GM23248 (cell line): ENCODE measurements at places on chromosomes 7 and 10. TPM values are rescaled to one million over a fixed set of nuclear protein-coding genes. Genes with fewer than 3 reads are reported as not detected.

The DDC gene
- total RNA-seq, result not detected in 2 replicates

The BPGM gene
- total RNA-seq, result 33.3 and 37.4 TPM in 2 replicates

The TCAF2 gene
- total RNA-seq, result 3.4 and 5.9 TPM in 2 replicates

The CCL26 gene
- total RNA-seq, result not detected in 2 replicates

The GNG11 gene
- 22.5 and 25.9 TPM in 2 replicates for total RNA-seq

The BNIP3 gene
- total RNA-seq, result 283 and 423 TPM in 2 replicates

The CFAP58 gene
- under 0.01 and 0.22 TPM in 2 replicates for total RNA-seq

- DNase-seq, result no peak
These were observed 3.4 kb upstream of the MLLT10 start for GRCh38 chr10:21530641-21531040.

GRCh38 chr10:33334805-33335550 is 511 bp upstream of the NRP1 start:
- DNase-seq, result peak; percentile 93

DNA sequence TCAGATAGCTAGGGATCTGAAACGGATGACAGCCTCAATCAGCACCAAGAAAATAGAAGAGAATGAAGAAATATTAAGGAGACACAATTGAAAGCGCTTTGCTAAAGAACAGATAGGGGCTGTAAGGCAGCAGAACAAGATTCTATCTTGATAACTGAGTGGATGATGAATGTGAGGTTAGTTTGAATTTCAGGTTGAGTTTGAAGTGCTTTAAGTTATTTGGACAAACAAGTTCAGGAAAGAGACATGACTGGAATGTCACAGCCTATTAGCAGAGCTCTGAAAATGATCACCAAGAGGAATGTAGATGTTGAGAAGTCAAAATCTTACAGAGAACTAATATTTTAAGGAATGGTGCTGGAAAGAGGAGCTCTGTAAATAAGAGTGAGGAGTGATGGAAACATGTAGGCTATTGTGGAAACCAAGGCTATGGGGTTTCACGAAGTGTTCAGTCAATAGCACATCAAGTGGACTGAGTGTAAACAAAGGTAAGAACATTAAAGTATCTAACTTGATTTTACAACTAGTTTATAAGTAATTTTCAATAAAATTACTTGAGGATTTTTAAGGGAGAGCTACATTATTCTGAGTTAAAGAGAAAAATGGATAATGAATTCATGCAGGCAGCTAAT is 61.6 kb downstream of the MEST start:
- no peak for DNase-seq

- DNase-seq, result no peak
These were observed 80.2 kb upstream of the NEBL start for GRCh38 chr10:20977300-20977699.

DNA sequence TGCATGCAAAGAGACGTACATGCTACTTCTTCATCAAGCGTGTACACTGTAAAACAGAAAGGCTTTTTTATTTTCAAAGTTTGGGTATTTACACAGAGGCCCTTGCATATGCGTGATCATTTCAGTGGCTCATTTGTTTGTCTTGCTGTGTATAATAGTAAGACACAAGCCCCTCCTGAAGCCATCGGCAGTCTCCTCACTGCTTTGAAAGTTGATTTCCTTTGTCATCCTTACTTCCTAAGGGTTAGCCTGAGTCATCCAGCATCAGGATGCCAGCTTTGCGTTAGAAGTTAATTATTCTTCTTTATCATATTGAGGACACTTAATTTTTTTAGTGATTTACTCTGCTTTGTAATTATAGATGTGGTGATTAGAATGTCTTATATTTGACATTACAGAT is 72.5 kb upstream of the CTBP2 start:
- peak; percentile 51 for DNase-seq

DNA sequence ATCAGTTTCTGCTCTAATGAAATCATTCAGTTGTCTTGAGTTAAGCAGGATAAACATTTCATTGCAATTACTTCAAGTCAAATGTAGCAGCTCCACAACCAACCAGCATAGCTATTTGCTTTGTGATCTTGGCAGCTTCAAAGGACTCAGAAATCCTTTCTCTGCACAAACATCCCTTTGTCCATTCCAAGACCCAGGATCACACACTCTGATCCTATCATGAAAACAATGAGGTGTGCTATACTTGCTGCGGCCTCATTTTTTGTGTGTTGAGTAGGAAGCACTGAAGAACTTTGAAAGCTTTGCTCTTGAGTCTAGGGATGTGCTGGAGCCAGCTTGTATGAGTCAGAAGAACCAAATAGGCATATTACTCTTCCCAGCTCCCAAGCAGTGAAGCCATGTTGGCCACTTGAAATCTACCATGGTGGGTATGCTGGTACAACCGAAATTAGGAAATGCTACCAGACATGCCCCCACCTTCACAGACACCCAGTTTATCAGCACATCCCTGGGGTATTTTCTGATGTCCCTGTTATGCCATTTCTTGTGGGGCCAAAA is 199.4 kb upstream of the PRSS58 start:
- peak; percentile 50 for DNase-seq

DNA sequence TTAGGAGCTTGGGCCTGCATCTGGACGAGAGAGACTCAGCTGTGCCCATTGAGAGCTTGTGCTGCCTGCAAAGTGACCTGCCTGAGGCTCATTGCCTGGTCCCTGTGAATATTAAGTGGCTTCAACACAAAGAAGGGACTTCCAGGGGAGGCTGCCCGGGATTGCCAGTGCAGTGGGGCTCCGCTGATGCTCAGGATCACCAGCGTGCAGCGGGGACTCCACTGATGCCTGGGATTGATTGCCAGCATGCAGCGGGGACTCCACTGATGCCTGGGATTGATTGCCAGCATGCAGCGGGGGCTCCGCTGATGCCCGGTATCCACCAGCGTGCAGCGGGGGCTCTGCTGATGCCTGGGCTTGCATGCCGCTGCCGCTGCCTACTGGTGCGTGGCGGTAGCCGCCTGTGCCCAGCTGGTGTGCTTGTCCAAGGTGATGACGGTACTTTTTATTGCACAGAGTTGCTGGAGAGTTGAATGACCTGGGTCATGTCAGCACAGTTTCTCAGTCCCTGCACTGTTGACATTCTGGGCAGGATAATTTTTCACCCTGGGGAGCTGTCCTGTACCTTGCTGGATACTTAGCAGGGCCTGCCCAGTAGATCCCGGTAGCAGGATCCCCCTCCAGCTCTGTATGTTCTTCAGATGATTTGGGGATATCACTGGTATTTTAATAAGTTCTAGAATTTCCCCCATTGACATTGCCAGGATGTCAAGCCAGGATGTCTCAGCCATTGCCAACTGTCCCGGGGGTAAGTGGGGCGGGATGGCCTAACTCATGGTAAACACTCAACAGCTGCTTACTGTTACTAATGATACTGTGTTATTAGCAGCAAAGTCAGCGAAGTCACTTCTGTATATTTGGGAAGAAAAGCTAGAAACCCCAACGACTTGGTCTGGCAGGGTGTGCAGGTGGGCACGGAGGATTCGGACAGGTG is 13.0 kb downstream of the DOCK1 start:
- no peak for DNase-seq

DNA sequence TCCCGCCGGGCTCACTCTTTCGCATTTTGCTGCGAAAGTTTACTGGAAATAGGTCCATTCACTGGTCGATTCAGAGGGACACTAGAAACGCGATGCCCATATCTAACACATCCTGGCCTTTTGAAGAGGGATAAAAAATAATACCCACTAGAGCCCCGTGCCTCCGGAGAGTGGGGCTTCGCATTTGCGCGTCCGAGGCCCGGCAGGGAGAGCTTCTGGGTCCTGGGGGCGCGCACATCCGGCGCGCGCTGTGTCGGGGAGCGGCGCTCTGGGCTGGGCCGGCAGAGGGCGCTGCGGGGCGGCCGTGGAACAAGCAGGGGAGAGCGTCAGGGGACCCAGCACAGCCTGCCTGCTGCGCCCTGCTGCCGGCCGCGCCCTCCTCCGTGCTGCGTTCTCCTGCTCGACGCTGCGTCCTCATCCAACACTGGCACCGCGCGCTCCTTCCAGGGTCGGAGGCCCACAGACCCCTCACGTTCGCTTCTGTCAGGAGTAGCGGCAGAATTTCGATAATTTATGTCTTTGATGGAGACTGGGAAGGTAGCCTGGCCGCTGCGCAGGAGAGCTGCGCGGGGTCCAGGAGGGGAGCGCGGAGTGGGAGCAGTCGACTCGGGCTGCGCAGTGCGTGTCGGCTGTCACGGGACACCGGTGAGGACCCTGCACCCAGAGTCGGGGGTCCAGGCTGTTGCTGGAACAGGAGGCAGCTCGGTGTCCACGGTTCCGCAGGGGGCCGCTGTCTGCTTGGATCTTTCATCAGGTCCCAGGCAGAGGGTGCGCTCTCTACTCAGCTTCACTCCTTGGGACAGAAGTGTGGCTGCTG is 41.5 kb upstream of the ZNF32 start:
- DNase-seq, result peak; percentile 89

DNA sequence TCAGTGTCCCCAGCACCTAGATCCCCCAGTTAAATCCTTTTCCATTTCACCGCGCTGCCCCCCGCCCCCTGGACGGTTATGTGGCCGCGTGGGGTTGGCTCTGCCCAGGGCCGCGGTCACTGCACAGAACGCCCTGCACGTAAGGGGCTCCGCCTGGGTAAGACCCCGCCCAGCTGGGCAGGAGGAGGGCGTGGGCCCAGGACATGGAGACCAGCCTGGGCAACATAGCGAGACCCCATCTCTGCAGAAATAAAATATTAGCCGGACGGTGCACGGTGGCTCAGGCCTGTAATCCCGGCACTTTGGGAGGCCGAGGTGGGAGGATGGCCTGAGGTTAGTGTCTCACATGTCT is 650 bp upstream of the ZFAND2A start:
- peak; percentile 64 for DNase-seq

DNA sequence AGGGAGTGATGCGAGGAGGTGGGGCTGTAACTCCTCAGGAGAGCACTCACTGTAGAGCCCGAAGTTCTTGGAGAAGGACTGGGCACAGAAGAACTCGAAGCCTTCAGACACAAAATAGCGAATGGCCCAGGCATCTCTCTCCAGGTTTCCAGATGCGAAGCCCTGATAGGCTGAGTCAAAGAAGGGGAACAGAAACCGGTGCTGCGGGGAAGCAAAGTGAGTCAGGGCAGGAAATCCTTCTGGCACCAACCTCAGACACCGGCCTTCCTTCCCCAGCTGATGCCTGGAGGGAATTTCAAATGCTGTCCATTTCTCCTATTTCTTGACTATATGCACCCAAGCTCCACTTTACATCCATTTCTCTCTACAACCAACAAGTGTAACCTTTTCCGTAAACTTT is 26.8 kb downstream of the GOT1 start:
- DNase-seq, result no peak

GRCh38 chr7:37089972-37090371 is 358.7 kb downstream of the ELMO1 start:
- DNase-seq, result no peak

GRCh38 chr7:22672846-22673680 is 53.9 kb upstream of the IL6 start:
- DNase-seq, result no peak

- DNase-seq, result no peak
These were observed 96.9 kb upstream of the ZNF438 start for GRCh38 chr10:31128536-31128935.

DNA sequence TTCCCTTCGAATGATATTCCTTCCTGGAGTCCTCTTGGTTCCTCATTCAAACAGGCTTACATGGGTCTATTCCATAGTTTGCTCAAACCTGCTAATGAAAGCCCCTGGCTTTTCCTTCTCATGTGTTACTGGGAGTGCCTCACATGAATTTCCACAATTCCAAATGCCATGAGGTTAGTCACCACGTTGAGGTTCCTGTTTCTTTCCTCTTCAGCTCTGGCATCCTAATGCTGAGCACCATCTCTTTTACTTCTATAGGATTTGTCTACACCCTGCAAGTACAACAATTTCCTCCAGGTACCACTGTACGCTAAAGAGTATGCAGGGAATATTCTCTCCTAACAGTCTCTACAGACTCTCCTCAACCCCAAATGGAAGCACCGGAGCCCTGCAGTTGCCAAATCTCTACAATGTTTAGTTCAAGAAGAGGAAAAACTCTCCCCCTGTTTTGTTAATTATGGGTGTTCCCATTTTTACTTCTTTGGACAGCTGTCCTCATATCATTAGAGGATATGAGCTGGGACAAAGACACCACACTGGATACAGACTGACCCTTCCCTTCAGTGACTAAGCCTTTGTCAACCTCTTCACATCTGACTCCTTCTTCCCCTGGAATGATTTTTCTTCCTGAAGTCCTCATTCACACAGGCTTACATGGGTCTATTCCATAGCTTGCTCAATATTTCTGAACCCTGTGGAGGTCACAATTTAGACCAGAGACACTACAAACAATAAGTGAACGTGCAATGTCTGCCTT is 145.8 kb upstream of the BET1 start:
- peak; percentile 39 for DNase-seq

DNA sequence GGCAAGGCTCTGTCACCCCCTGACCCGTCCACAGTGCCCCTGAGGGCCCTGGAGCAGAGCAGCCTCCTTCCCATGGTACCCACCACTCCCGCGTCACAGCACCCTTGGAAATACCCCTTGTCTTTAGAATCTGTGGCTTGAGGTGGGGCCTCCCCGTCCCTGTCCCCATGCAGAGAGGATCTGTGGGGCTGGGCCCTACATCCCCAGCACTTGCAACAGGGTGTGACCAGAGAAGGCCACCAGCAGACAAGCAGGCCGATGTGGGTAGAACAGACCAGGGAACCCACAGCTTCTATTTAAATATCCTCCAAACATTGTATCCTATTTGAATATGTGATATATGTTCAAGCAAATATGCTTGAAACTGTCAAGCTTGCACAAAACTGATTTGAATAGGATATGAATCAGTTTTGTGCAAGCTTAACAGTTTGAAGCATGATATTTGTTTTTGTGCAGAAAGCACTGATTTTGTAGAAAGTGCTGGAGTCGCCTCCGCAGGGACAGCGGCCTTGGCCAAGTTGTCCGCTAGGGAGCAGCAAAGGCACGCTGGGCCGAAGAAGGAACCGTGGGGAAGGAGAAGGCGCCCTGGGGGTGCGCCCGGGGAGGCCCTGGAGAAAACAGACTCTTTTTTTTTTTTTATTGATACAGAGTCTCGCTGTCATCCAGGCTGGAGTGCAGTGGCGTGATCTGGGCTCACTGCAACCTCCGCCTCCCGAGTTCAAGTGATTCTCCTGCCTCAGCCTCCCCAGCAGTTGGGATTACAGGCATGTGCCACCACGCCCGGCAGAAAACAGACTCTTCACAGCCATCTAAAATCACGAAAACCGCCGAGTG is 2.2 kb downstream of the CFAP46 start:
- DNase-seq, result peak; percentile 76

DNA sequence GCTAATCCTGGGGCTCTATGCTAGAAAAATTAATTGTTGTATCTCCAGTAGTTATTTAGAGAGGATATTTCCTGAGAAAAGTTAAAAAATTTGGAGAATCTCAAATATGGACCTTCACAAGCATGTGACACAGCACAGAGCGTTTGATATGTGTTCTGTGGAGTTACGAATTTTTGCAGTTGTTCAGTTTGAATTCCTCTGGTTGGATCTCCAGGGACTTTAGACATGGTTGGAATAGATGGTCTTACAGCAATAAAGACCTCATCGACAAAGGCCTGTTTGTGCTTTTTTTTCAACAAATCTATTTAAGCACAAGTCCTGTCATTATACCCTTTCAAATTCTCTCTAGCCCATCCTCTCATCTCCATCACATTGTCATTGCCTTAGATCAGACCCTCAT is 138.0 kb downstream of the TES start:
- DNase-seq, result no peak
